Suprapubic skin (tissue), 4 donors: ENCODE measurements at places on chromosomes 6 and 20.

DNA sequence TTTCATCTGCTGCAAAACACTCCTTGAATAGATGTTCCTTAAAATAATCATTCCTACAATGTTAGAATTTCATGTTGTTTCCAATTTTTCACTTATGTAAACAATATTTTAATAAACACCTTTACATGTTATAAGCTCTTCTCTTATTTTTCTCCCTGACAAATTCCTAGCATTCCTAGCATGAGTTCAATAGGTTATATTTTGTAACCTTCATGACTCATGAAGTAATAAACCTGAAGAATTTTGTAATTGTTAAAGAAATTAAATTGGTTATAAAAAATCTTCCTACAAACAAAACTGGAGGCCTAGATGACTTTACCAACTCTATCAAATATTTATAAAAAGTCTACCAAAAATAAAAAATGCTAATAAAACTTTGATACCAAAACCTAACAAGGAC, 66.3 kb downstream of the NT5E start:
- no peak for DNase-seq

- DNase-seq, result no peak
Measured at GRCh38 chr6:41463062-41463930, 82.9 kb upstream of the FOXP4 start.

GRCh38 chr20:9496155-9496554, 18.2 kb upstream of the LAMP5 start:
- no peak for DNase-seq

- DNase-seq, result no peak
Measured at GRCh38 chr20:57620274-57620990, at the start of gene ZBP1. TSS of gene ZBP1 (minus strand) at chr20:57620426. CDS start at chr20:57620295, 131 bp downstream.

DNA sequence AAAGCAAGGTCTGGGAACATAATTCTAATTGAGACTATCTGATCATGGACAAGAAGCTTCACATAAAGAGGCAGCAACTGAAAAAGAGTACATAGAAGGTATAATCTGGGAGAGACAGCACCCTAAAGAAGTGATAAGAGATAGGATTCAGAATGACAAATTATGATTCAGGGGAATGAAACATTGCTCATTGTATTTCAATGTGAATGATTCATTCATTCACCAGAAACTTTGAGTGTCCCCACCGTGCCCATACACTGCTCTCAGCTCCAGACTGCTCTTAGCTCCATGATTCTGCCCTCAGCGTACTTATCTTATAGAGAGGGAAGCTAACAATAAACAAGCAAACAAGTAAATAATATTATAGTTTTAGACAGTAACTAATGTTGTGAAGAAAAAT, 329.3 kb upstream of the IRAK1BP1 start:
- DNase-seq, result no peak

DNA sequence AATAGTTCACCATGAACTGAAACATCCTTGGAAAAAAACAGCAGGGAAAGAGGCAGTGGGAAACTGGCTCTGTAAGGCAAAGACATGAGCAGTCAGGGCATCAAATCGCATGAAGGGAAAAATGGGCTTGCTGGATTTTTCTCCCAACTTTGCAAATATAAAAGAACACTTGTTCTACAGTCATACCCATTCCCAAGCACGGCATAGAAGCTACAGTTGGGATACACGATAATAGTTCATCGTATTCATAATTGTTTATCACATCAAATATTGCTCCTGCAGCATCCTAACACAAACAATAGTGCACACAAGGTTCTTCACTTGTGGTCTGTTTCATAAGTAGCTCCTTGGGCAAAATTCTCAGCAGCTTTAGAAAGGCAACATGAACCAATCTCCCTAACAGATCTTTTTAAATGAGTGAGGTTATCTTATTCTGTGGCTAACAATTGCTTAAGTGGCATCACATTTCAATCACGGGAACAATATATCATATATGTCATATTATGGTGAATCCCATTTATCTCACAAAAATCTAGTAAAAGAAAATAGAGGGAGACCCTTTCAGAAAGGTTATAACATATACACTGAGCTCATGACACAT, 243.9 kb downstream of the PKHD1 start:
- no peak for DNase-seq

DNA sequence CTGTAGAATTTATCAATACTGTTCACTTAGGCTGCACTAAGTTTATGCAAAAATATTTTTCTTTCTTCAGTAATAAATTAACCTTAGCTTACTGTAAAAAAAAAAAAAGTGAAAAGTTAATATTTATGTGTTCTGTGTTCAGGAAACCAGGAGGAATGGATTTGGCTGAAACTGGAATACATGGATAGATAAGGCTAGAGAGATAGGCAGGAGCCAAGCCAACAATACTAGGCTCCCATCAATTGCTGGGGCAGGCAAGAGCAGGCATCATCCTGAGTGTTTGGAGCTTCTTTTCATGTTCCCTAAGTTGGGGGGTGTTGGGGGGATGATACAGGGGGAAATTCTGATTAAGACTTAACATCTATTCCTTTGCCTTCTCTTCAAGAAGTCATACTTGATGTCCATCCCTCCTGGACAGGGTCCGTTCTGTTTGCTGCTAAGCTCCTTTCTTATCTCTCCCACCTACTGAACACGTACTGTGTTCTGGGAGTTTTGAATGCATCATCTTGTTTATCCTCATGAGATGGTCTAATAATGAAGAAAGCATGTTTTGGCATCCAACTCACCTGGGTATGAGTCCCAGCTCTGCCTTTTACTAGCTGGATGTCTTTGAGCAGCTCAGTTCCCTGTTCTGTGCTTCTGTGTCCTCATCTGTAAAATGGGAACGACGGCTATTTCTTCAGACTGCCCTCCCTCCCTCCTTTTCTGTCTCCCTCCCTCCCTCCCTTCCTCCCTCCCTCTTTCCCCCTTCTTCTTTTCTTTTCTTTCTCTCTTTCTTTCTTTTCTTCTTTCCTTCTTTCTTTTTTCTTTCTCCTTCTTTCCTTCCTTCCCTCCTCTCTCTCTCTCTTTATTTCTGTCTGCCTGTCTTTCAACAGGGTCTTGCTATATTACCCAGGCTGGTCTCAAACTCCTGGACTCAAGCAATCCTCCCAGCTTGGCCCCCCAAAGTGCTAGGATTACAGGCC, 6.4 kb upstream of the PROCR start:
- no peak for DNase-seq

DNA sequence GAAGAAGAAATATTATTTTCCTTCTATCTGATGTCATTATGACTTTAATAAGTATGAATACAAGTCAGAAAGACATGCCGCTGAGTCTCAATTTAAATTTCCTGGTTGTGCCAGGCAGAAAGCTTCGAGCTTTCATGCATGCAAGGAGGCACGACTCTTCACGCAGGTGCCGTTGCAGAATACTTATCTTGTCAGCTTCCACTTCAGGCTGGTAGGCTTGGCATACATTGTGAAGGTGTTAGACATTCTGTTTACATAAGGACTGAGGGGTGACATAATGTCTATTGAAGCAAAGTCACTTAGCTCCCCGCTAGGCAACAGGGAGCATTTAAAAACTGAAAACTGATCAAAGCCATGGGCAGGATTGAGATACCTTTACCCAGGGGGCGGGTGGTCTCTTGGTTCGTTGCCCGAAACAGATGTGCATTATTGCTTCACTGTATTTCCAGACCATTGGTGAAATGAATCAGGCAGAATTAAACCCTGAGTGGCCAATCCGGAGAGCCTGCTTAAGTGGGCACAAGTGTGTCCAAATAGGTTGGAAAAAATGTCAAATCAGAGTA, 16.4 kb downstream of the BMP6 start:
- DNase-seq, result no peak

DNA sequence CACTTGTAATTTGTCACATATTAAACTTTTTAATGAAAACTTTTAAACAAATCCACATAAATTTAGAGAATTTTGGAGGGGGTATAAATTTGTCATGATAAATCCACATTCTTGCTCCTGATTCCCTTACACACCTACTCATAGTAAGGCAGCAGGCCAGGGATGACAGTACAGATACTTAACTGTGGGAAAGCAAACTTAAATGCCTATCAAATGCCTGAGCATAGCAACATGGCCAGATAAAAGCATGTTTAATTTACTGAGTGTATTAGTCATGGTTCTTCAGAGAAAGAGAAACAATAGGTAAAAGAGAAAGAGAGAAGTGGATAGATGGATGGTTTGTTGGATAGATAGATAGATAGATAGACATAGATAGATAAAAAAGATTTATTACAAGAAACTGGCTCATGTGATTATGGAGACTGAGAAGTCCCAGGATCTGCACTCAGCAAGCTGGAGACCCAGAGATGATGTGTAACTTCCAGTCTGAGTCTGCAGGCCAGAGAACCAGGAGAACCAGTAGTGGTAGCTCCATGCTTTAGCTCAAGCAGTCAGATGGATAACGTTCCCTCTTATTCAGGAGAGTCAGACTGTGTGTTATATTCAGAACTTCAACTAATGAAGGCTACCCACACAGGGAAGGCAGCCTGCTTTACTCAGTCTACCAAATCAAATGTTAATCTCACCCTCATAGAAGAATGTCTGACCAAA, 15.9 kb upstream of the ADGRF1 start:
- no peak for DNase-seq

DNA sequence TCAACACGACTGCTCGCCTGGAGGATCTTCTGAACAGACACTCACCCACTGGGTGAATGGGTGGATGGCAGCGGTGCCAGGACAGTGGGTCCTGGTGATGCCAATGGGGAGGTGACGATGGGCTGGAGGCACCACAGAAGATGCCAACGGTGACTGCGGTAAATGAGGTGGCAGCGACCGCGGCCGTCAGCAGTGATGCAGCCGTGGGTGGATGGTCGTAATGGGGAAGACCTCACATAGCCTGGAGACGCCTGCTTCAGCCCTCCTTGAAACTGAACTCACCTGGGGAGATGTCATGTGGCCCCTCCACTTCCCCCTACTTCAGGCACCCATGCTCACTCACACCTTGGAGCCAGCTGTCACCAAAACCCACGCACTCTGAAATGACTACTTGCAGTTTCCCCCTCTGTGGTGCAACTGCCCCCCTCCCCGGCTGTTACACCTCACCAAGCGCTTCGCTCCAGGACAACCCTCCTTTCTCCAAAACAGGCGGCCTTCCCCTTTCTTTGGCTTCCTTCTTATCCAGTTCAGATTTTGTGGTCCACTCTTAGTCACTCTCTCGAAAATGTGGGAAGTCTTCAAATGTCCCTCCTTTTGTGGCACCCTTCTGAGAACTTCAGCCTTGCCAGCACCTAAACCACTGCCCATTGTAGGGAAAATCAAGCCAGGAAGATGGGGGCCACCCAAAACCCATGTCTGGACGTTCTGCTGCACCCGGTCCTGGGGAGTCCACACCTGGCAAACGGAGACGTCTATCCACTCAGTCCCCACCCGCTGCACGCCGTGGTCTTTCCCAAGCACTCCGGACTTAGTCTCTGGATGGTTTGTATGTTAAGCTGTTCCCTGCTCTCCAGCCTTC, 10.4 kb upstream of the ABHD16B start:
- no peak for DNase-seq

- DNase-seq, result no peak
Measured at GRCh38 chr6:74899416-74899815, 306.4 kb downstream of the COL12A1 start.

DNA sequence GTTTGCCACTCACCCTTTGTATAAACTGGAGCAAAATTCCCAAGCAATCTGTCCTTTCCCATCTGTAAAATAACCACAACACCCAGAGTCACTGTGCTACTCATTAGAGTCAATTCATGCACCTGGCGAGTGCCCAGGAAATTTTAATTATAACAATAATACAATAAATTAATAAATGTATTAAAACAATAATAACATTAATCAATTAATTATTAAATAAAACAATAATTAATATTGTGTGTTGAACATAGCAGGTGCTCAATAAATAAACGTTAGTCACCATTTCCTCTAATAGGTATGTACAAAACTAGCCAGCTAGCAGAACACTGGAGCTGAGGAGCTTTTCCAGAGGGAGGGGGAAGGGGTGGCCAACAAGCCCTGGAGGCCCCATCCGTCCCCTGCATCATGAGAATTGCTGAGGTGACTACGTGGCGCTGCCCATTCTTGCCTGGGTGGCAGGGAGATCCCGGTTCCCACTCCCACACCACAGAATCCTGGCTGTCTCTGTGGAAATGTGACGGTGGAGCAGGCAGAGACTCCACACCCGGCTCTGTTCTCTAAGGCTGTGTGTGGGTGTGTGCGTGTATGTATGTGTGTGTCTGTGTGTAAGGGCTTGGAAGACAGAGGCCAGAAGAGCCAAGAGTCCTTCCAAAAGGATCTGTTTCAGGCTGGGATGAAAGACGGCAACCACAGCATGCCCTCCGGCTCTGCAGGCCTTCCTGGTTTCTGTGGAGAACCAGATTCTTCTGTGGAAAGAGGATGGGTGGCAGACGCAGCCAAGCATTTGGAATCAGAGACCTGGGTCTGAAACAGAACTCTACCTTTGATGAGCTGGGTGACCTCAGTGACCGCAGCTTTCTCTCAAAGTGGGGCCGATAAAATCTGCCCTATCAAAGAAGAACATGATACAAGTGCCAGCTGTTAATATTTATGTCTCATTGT, 18.8 kb upstream of the EZR start:
- DNase-seq, result no peak

GRCh38 chr20:60359010-60359409, 400.8 kb downstream of the CDH26 start:
- no peak for DNase-seq

- DNase-seq, result no peak
Measured at GRCh38 chr20:32462900-32463641, 104.9 kb downstream of the ASXL1 start.

DNA sequence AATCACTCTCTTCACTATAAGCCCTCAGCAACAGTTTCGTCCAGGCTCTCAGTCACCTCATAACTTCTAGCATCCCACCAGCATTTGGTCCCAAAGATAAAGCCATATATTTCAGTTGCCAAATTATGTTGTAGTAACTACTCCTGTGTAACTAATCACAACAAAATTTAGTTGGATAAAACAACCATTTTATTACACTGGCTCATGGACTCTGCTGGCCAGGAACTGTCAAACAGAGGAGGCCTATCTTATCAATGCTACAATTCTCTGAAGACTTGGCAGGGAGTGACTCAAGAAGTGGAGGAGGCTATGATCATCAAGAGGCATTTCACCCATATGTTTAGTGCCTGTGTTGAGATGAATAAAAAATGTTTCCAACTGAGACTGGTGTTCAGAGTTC, 1082.3 kb upstream of the GJE1 start:
- no peak for DNase-seq

DNA sequence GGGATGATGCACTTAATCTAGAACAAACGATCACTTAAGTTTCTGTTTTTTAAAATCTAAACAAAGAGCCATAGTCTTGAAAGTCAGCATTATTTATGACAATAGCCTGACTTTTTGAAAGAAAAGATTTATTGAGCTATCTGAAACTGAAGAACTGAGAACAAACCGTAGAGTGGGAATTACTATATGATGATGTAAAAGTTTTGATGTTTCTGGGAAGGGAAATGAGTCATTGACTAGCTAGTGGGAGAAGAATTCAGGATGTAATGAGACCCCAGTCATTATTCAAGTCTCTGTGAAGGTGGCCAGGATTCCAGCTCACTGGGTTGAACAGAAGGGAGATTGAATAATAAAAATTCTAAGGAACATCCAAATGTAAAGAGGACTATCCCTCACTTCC, 83.4 kb upstream of the FABP7 start:
- DNase-seq, result no peak

- peak; percentile 80 for DNase-seq
Measured at GRCh38 chr20:8132484-8133309, 631 bp downstream of the PLCB1 start.

- DNase-seq, result no peak
Measured at GRCh38 chr20:24872291-24873024, 76.6 kb upstream of the CST7 start.

GRCh38 chr6:128209771-128210170, 308.9 kb upstream of the THEMIS start:
- DNase-seq, result no peak
